ENCODE measurements at places on chromosomes 12 and 14.

- DNase-seq, result no peak
Measured at GRCh38 chr12:69821456-69822159, 3.4 kb upstream of the MYRFL start.

GRCh38 chr14:51291016-51291415, 51.0 kb downstream of the TMX1 start:
- DNase-seq, result no peak

DNA sequence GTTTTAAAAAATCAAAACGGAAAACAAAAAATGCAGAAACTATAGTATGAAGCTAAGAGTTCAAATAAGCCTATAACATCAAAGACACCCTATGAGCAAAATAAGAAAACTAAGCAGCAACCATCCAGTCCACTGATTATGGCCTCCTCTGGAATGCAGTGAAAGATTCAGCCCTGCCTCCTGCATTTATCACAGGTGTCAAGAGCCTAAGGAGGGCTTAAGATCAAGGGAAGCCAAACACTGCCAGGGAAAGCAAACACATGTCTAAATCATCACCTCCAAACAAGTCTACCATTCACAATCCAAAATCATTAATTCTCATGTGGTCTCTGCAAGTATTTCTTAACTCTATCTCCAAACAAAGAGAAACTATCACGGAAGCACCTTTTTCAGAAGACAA, 28.4 kb downstream of the SARNP start:
- DNase-seq, result no peak

DNA sequence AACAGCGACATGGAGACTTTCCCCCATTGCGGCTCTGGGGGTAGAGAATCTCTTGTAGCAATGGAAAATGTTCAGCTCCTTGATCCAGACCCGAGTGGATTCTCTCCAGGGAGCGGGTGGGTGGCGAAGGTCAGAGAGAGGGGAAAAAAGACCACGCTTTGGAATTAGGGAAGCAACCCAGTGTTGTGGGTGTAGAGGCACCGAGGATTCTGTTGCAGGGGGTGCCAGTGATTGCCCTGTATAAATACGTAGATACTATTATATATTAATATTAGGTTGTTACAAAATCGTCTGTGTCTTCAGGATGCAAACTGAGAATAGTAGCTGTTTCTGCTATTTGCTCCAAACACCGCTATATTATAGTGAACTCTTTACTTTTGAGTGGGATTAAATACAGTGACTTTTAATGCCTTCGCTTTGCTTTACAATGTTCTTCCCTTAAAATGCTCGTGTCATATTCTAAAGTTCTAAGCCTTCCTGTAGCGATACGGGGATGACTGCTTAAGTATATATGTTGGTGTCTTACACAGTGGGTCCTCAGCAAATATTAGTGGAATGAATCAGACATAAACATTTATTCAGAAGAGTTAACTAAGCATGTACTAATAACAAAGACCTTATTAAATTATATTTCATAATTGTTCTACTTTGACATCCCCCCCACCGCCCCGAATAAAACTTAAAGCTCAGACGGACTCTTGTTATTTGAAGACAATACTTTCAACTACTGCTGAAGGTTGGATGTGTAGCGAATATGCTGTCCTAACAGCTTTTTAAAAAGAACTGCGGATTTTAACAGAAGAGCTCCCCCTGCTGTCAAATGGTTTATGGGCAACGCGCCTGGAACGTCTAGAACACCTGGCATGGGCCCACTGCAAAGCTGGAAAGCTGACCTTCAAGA, 136.4 kb upstream of the KRAS start:
- DNase-seq, result peak; percentile 84

GRCh38 chr12:113683574-113683973, 211.9 kb upstream of the LHX5 start:
- no peak for DNase-seq

DNA sequence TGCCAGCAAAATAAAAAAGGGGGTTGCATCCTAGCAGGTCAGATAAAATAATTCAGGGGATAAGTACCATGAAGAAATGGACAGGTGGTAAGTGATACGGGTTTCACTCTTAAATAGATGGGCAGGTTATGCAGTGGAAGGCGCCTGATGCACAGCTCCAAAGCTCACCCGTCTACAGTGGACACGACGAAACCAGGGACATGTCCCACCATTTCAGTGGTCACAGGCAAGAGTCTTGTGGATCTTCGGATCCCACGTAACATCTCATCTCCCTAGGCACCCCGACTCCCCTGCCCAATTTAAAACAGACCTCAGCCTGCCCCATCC, 60.5 kb downstream of the DDX51 start:
- no peak for DNase-seq

GRCh38 chr12:76698316-76698715, 65.6 kb upstream of the ZDHHC17 start:
- no peak for DNase-seq

DNA sequence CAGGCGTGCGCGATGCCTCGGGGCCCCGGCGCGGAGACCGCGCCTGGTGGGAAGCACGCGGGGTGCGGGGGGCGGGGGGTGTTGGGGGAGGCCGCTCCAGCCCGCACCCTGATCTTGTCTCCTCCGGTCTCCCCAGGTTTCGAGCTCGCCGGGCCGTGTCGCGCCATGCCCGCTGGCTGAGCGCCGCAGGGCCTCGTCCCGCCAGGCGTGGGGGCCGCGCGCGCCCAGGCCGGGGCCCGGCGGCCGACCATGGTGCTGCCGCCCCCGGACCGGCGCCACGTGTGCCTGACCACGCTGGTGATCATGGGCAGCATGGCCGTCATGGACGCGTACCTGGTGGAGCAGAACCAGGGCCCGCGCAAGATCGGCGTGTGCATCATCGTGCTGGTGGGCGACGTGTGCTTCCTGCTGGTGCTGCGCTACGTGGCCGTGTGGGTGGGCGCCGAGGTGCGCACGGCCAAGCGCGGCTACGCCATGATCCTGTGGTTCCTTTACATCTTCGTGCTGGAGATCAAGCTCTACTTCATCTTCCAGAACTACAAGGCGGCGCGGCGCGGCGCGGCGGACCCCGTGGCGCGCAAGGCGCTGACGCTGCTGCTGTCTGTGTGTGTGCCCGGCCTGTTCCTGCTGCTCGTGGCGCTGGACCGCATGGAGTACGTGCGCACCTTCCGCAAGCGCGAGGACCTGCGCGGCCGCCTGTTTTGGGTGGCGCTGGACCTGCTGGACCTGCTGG, 2.4 kb downstream of the TMEM121 start:
- peak; percentile 78 for DNase-seq

GRCh38 chr12:71551529-71551928, 111.9 kb downstream of the LGR5 start:
- no peak for DNase-seq

GRCh38 chr14:89036371-89036770, 211.9 kb downstream of the TTC8 start:
- DNase-seq, result no peak

- no peak for DNase-seq
Measured at GRCh38 chr12:82008251-82008650, 249.1 kb upstream of the PPFIA2 start.

- no peak for DNase-seq
Measured at GRCh38 chr12:53719649-53720048, 7.6 kb downstream of the CALCOCO1 start.

GRCh38 chr12:110314308-110314707, 33.3 kb downstream of the ATP2A2 start:
- no peak for DNase-seq
